Neural progenitor cell (in vitro differentiated cells): ENCODE measurements at places on chromosomes 2 and 18. TPM values are rescaled to one million over a fixed set of nuclear protein-coding genes. Genes with fewer than 3 reads are reported as not detected.

- no peak for DNase-seq
- H3K4me1 ChIP-seq: peaks cover 4% of the 10 kb centered on the region
- H3K4me3 ChIP-seq: no peak overlapping the region
- no peak overlapping the region for H3K27ac ChIP-seq
- H3K36me3 ChIP-seq: no peaks in the 10 kb centered on the region
Measured at GRCh38 chr2:227456772-227457171, 15.2 kb upstream of the AGFG1 start.

GRCh38 chr18:48899558-48900174 is 51.1 kb downstream of the SMAD7 start:
- H3K4me3 ChIP-seq: no peak overlapping the region
- no peaks in the 10 kb centered on the region for H3K36me3 ChIP-seq
- H3K4me1 ChIP-seq: no peaks in the 10 kb centered on the region
- H3K27ac ChIP-seq: no peak overlapping the region
- DNase-seq: no peak
- no peaks in the 10 kb centered on the region for H3K27me3 ChIP-seq

CSRNP3 gene
- total RNA-seq: 14.7 and 16.9 TPM in 2 replicates

KLHL29 gene
- total RNA-seq: 1.6 and 2.3 TPM in 2 replicates

GPR45 gene
- total RNA-seq: not detected in 2 replicates

DNA sequence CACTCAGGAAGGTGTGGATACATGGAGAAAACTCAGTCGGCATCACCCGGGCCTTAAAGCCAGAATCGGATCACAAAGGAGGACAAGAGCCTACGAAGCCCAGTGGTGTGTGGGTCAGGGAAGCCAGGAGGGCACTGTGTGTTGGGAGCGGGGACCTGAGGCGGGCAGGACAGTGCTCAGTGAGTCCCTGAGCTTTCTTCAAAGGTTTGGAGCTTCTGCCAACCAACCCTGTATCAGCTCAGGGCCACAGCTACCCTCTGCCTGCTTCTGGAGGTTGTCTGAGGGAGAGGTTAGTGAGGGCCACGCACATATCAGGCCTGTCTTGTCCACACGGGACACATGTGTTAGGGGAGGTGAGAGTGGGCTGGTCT is 52.4 kb downstream of the DYSF start:
- no peaks in the 10 kb centered on the region for H3K36me3 ChIP-seq
- H3K4me3 ChIP-seq: no peak overlapping the region
- H3K4me1 ChIP-seq: no peaks in the 10 kb centered on the region
- no peak for DNase-seq

HJURP gene
- 101 and 109 TPM in 2 replicates for total RNA-seq

GYPC gene
- 3.4 and 9.1 TPM in 2 replicates for total RNA-seq

GRCh38 chr2:13035866-13036265 is 319.1 kb downstream of the TRIB2 start:
- no peaks in the 10 kb centered on the region for H3K4me1 ChIP-seq
- no peak for DNase-seq
- H3K27me3 ChIP-seq: no peaks in the 10 kb centered on the region
- no peak overlapping the region for H3K27ac ChIP-seq
- H3K4me3 ChIP-seq: no peak overlapping the region

GRCh38 chr2:77831898-77832297 is 309.7 kb upstream of the LRRTM4 start:
- no peaks in the 10 kb centered on the region for H3K36me3 ChIP-seq
- H3K27ac ChIP-seq: no peak overlapping the region
- H3K4me1 ChIP-seq: no peaks in the 10 kb centered on the region
- DNase-seq: no peak
- no peaks in the 10 kb centered on the region for H3K27me3 ChIP-seq
- no peak overlapping the region for H3K4me3 ChIP-seq

- peaks cover 14% of the 10 kb centered on the region for H3K4me1 ChIP-seq
- H3K27me3 ChIP-seq: no peaks in the 10 kb centered on the region
- no peaks in the 10 kb centered on the region for H3K36me3 ChIP-seq
- no peak overlapping the region for H3K27ac ChIP-seq
- H3K4me3 ChIP-seq: no peak overlapping the region
Measured at GRCh38 chr18:26442126-26442525, 106.2 kb downstream of the KCTD1 start.

DNA sequence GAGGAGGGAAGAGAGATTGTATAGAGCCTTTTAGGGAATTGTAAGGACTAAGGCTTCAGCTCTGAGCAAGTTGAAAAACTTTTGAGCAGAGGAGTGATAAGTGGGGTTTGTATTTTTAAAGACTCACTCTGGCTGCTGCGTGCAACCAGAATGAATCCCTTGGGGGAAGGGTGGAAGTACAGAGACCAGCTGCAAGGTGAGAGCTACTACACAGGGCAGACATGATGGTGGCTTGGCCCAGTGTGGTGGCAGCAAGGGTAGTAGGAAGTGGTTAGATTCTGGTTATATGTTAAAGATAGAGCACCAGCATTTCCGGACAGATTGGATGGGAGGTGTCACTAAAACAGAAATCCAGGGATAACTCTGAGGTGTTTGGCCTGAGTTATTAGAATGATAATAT is 10.1 kb upstream of the SESTD1 start:
- no peak overlapping the region for H3K27ac ChIP-seq
- H3K4me1 ChIP-seq: peaks cover 17% of the 10 kb centered on the region
- H3K4me3 ChIP-seq: no peak overlapping the region
- no peak for DNase-seq

EFR3B gene
- 17.2 and 21.2 TPM in 2 replicates for total RNA-seq

DNA sequence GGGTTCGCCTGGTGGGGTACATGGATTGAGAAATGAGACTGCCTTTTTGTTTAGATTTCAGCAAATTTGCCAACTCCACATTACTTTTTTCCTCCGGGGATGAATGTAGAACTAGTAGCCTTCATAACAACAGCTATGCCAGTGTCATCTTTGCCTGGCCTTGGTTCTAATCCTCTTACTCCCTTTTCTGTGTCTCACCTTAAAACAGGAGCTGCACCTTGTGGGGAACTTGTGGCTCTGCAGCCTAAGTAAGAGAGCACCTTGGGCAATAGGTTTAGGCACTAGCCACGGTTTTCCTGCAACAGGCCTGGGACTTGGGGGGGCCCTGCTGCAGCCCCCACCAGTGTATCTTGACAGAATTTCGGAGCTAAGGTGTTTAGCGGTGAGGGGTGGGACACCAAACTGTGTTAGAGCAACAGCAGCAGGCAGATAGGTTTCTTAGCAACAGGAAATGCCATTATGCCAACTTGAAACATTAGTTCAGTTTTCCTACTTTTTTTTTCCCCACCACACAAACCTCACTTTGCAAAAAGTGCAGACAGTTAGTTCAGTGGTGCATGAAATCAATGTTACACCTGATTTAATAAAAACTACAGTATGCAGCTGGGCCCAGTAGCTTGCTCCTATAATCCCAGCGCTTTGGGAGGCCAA is 173.7 kb downstream of the PRKCE start:
- H3K4me3 ChIP-seq: no peak overlapping the region
- no peaks in the 10 kb centered on the region for H3K36me3 ChIP-seq
- H3K4me1 ChIP-seq: peaks cover 15% of the 10 kb centered on the region
- no peak overlapping the region for H3K27ac ChIP-seq
- DNase-seq: no peak
- no peaks in the 10 kb centered on the region for H3K27me3 ChIP-seq

- no peaks in the 10 kb centered on the region for H3K36me3 ChIP-seq
- no peaks in the 10 kb centered on the region for H3K27me3 ChIP-seq
- DNase-seq: no peak
- H3K4me1 ChIP-seq: peaks cover 2% of the 10 kb centered on the region
Measured at GRCh38 chr2:222693837-222694236, 22.4 kb downstream of the MOGAT1 start.

SAG gene
- total RNA-seq: 0.03 TPM in 1 of 2 replicates, not detected in the other

COLEC12 gene
- 2.0 and 2.1 TPM in 2 replicates for total RNA-seq

DNA sequence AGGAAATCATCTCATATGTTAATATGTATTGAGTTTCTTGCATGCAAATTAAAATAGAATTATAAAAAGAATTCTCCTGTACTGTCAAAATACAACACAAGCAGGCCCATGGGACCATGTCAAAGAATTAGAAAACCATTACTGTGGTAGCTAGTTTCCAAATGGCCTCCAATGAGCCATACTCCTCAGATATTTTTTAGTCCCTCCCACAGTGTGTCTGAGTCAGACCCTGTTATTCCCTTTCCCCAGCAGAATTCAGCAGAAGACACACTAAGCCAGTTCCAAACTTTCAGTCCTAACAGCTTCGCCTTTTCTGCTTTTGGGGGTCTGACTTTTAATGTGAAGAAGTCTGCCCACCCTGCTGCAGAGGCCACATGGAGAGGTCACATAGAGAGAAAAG is 86.7 kb downstream of the FIGN start:
- no peak for DNase-seq
- peak overlapping the region; percentile 66 for H3K27ac ChIP-seq
- H3K36me3 ChIP-seq: no peaks in the 10 kb centered on the region
- H3K27me3 ChIP-seq: no peaks in the 10 kb centered on the region

GRCh38 chr2:17475286-17475685 is 43.0 kb downstream of the RAD51AP2 start:
- no peaks in the 10 kb centered on the region for H3K27me3 ChIP-seq
- H3K4me3 ChIP-seq: no peak overlapping the region
- DNase-seq: no peak
- H3K27ac ChIP-seq: no peak overlapping the region
- H3K4me1 ChIP-seq: peaks cover 9% of the 10 kb centered on the region
- peaks cover 3% of the 10 kb centered on the region for H3K36me3 ChIP-seq

TBR1 gene
- 0.09 TPM in 1 of 2 replicates, not detected in the other for total RNA-seq

DNA sequence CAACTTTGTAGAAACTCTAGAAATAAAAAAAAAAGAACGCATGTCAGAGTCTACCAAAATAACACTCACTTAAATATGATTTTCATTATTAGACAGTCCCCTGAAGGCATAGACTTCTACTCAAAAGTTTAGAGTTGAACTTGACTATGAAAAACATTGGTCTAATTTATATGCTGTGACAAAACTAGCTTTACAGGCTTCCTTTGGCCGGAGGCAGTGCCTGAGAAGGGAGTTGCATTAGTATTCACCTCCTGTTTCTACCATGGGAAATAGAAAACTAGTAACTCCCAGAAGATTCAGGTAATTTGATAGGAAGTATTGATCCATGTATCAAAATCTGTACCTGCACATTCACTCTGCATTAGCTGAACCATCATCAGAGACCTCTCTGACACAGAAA is 163.4 kb upstream of the NOSTRIN start:
- no peaks in the 10 kb centered on the region for H3K36me3 ChIP-seq
- no peak overlapping the region for H3K4me3 ChIP-seq
- no peak overlapping the region for H3K27ac ChIP-seq
- peaks cover 60% of the 10 kb centered on the region for H3K4me1 ChIP-seq
- H3K27me3 ChIP-seq: no peaks in the 10 kb centered on the region

- peak; percentile 84 for DNase-seq
- H3K4me1 ChIP-seq: peaks cover 63% of the 10 kb centered on the region
- no peaks in the 10 kb centered on the region for H3K36me3 ChIP-seq
- peaks cover 34% of the 10 kb centered on the region for H3K27me3 ChIP-seq
- no peak within 1 kb of the TSS for H3K27ac ChIP-seq
- peak within 1 kb of the TSS; percentile 92 for H3K4me3 ChIP-seq
Measured at GRCh38 chr2:179861416-179862067, at the start of gene ZNF385B. TSS of gene ZNF385B (minus strand) at chr2:179861612.

GRCh38 chr18:67862069-67862468 is 345.5 kb upstream of the DSEL start:
- no peaks in the 10 kb centered on the region for H3K27me3 ChIP-seq
- no peaks in the 10 kb centered on the region for H3K36me3 ChIP-seq
- no peaks in the 10 kb centered on the region for H3K4me1 ChIP-seq
- no peak overlapping the region for H3K4me3 ChIP-seq
- no peak overlapping the region for H3K27ac ChIP-seq
- no peak for DNase-seq

DNA sequence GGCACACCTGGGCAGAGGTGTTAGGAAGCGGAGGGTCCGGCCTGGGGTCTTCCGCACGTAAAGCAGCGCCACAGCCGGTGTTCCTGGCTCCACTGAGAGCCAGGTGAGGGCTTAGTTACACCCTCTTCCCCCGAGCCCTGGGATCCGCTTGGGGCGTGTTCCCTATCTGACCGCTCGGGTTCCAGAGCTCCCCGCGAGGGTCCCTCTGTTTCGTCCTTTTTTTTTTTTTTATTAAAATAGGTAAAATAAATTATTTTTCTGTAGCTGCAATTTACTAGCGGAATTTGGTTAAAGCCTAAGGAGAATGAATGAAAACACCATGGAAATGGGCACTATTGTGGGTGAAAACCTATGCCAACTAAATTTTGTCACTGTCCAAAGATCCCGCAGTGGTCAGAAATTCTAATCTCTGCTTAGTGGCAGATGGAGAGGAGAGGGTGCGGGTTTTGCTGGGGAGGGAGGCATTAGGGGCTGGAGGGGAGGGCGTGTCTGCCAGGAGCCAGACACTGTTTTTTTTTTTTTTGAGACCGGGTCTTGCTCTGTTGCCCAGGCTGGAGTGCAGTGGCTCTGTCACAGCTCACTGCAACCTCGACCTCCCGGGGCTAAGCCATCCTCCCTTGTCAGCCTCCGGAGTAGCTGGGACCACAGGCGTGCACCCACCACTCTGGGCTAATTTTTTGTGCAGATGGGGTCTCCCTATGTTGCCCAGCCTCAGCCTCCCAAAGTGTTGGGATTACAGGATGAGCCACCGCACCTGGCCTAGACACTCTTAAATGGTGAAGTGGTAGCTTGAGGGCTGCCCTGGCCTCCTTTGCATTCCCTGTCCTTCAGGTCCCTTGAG is 834 bp downstream of the PDCL3 start:
- H3K36me3 ChIP-seq: no peaks in the 10 kb centered on the region
- H3K27me3 ChIP-seq: no peaks in the 10 kb centered on the region
- no peak overlapping the region for H3K27ac ChIP-seq
- peak; percentile 18 for DNase-seq

STARD6 gene
- total RNA-seq: not detected in 2 replicates

DNA sequence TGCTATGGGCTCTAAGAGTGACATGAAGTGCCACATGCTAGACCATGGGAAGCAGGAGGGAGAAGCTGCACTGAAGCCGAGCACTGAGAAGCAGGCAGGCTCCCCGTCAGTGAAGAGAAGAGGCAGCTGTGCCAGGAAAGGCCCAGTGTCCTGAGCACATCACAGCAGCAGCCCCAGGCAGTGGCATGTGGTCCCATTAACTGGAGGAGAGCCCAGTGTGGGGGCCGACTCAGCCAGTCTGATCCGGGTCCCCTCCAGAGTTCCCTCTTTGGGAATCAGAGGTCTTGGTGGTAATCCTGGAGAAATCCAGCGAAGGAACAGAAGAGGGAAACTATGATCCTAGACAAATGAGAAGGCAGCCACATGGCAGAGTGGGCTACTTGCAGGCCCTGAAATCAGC is 96.7 kb upstream of the ACAA2 start:
- DNase-seq: no peak
- peaks cover 23% of the 10 kb centered on the region for H3K4me1 ChIP-seq
- no peaks in the 10 kb centered on the region for H3K36me3 ChIP-seq
- H3K27me3 ChIP-seq: no peaks in the 10 kb centered on the region

DNER gene
- 0.97 and 1.4 TPM in 2 replicates for total RNA-seq
